ENCODE measurements at places on chromosomes 12 and 14.

- no peak for DNase-seq
Observed at GRCh38 chr12:93736640-93737178, 59.5 kb downstream of the CRADD start.

DNA sequence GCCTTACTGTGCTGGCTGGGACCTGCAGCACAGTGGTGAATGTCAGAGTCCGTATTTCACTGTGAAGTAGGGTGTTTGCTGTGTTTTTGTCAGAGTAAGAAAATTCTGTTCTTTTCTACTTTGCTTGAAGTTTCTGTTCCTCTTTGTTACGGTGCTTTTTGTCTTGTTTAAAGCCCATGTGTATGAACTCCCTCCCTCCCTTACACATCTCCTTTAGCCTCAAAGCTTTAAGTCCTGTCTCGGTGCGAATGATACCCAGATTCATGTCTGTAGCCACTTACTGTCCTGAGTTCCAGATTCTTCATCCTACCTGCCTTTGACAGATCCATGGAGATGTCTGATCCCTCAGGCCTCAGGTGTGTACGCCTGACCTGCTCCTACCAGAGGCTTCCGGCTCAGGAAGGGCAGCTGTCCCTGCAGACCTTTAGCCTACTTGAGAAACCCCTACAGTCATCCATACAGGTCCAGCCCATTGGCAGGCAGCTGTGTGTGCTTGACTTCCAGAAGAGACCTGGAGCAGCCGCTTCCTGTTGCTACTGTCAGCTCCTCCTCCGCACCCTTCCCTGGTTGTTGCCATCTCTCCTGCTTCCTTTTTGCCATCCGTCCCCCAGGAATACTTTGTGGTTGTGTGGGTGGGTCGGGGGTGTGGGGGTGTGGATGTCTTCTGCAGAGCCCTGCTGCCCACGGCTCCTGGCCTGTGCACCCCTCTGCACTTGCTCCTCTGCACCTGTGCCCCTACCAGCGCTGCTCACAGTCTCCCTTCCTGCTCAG, 72.9 kb downstream of the DDX51 start:
- no peak for DNase-seq

DNA sequence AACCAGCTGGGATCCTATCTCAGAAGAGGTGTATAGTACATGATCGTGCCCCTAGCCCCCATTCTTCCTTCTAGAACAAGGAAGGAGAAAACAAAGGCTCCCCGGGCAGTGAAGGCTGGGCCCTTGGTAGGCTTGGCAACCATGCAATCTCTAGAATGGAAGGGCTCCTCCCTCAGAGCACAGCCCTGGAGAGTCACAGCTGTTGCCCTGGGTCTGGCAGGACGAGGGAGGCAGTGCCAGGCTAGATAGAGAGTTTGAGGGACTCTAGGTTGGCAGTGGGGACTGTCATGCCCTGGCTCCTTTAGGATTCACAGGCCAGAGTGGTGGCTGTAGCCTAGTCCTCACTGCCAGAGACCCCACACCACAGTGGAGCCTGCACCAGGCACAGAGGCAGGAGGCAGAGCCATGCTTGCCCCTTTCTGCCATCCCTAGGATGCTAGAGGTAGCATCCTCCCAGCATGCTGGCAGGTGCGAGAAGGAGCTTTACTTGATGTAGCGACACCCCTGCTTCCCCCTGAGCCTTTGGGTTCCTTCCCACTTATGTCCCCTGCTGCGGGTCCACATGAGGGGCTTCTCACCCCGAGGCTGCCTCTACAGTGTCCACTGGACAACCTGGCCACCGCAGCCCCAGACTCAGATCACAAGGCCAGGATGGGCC, 33.4 kb upstream of the CIPC start:
- no peak for DNase-seq

GRCh38 chr12:52912711-52913430, 8.0 kb upstream of the KRT8 start:
- DNase-seq = no peak

- no peak for DNase-seq
Observed at GRCh38 chr14:65940056-65940735, 527.7 kb downstream of the FUT8 start.

DNA sequence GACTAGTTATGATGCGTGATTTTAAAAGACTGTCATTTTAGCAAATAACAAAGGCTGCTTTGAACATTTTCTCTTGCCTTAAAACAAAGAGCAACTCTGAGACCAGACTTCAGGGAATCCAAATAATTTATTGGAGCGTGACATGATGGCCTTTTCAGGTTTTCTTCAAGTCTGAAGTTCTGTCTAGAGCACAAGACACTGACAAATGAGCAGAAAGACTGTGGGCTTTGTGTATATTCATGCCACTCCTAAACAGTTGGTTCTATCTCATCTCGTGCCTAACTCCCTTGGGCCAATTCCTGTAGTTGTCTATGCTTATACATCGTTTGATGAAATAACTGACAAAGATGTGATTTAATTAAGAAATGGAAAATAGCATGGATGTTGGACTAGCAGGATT, 47.5 kb downstream of the IFT81 start:
- no peak for DNase-seq

DNA sequence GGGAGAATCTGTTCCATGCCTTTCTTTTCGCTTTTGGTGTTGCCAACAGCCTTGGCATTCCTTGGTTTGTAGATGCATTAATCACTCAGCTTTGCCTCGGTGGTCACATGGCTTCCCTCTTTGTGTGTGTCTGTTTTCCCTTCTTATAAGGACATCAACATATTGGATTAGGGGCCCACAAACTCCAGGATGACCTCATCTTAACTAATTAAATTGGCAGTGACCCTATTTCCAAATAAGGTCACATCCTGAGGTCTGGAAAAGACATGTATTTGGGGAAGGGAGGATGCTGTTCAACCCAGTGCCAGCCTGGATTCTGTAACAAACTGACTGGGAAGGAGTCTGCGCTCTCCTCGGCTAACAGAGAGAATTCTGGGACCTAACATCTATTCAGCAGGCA, 365.7 kb upstream of the FKBP4 start:
- no peak for DNase-seq

DNA sequence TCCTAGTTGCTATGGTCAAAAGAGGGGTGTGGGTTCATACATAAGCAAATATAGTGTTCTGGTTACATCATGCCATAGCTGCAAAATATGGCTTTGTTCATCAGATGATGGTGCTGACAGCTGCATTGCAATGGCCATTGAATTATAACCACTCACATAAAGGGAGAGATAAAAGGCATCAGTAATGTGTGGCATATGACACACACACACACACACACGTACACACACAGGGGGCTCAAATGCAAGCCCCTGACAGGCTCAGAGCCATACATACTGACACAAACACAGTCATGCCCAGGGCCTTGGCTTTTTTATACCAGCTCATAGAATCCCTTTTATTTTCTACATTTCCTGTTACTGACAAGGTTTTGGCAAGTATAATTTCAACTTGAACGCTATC, 698.9 kb downstream of the BCL11B start:
- DNase-seq = no peak
